ENCODE measurements at places on chromosomes 6 and 20.

GRCh38 chr20:9918348-9918747 lies 79.5 kb upstream of the PAK5 start:
- DNase-seq, result no peak

GRCh38 chr20:42391807-42392206 lies 773.6 kb upstream of the CHD6 start:
- DNase-seq, result no peak

- DNase-seq, result no peak
Measured at GRCh38 chr6:28209753-28210535, 15.1 kb upstream of the ZSCAN9 start.

GRCh38 chr20:49851231-49851705 lies 38.6 kb downstream of the SLC9A8 start:
- no peak for DNase-seq

GRCh38 chr6:23692184-23692583 lies 433.8 kb upstream of the NRSN1 start:
- no peak for DNase-seq

All from SJSA1 (cell line).